ENCODE measurements at places on chromosomes 11 and 22. TPM values are rescaled to one million over a fixed set of nuclear protein-coding genes. Genes with fewer than 3 reads are reported as not detected.

Gene MMP12
- total RNA-seq: not detected

Gene GAB4
- total RNA-seq: not detected

Gene OR51I1
- not detected for total RNA-seq

Gene ZBTB16
- 33.0 TPM for total RNA-seq

Gene TMEM191B
- 0.97 TPM for total RNA-seq

Gene TTC36
- total RNA-seq: not detected

Gene ENTHD1
- total RNA-seq: not detected

Gene ARAP1
- 57.7 TPM for total RNA-seq

Gene OR8G5
- total RNA-seq: not detected

Gene NLRP14
- total RNA-seq: not detected

Gene CEP126
- 1.6 TPM for total RNA-seq

Gene CDC42BPG
- total RNA-seq: under 0.01 TPM

Data from cardiac atrium fibroblast (primary cell).